Stimulated activated CD4-positive, alpha-beta T cell treated with anti-CD3 and anti-CD28 coated beads, TNF-alpha, amount 100 ng/mL, for 24 hours (primary cell): ENCODE measurements at places on chromosomes 3 and 15.

DNA sequence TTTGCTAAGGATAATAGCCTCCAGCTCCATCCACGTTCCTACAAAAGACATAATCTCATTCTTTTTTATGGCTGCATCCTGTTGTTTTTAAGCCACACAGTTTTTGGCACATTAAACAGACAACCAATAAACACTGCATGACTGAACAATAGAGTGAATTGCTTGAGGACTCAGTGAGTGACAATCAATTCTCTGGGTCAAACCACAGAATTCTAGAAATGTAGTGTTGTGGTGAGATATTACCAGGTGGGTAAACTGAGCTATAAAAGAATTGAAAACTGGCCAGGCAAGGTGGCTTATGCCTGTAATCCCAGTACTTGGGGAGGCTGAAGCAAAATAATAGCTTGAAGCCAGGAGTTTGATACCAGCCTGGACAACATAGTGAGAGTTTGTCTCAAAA is 154.7 kb upstream of the CADPS start:
- no peak for DNase-seq

DNA sequence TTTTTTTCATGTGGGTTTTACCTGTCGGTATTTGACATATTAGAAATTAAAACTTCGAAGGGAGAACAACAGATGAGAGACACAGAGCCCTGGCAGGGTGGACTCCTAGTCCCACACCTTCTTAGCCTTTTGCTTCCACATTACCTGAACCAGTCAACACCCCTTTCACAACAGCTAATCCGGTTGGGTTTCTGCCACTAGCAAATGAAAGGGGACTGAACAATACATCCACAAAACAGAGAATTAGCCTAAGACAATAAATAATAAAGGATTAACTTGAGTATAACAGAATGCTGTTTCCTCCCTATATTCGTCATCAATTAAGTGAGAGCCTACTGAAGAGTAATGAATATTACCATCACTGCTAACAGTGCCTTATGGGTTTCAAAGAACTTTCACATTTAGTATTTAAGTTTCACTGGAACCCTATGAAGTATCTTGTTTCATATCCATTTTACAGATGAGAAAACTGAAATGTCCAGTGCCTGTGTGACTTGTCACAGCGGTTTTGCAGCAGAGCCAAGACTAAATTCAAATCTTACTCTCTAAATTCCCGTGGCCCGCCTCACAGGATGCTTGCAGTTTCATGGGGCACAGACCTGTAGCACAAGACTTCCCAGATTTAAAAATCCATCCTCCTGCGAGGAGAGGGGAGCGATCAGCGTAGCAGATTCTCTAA is 1.0 kb upstream of the RAB8B start:
- no peak for DNase-seq

DNA sequence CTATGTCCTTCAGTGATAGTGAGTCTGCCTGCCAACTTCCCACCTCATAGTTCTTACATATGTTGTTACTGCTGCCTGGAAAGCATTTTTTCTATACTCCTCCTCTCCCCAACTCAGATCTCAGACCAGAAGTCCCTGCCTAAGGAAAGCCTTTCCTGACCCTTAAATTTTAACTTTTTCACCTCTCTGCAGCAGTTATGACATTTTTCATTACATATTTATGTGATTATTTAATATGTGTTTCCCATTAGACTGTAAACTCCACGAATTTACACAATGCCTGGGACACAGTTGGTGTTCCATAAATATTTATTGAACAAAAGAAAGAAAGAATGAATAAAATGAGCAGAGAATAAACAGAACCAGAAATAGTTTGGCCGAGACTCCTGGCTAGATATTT is 125.5 kb downstream of the MITF start:
- DNase-seq = no peak

DNA sequence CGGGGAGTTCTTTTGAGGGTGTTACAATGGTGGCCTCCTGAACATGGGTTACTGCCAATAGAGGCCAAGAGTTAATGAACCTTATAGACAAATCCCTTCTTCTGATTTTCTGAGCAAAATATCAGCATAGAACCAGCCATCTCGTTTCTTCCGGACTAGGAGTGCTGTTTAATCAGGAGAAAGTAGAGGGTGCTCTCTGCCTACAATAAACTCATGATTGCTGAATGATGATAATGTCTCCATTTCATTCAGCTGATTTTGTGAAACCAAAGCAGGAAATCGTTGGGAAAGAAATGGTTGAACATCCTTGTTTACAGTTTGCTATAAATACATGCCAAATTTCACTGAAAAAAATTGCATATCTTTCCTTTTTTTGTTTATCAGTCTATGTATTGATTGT is 142.8 kb upstream of the PLSCR5 start:
- DNase-seq = no peak

GRCh38 chr15:57255751-57256341 is 120.5 kb upstream of the CGNL1 start:
- DNase-seq = no peak

- DNase-seq = no peak
These were observed 14.9 kb downstream of the PLA2G4D start for GRCh38 chr15:42079401-42079908.

GRCh38 chr3:168476360-168476980 is 380.7 kb upstream of the GOLIM4 start:
- DNase-seq = no peak

- DNase-seq = no peak
These were observed 610 bp downstream of the EPHB3 start for GRCh38 chr3:184561913-184562877.

- no peak for DNase-seq
These were observed 161.1 kb upstream of the BCL6 start for GRCh38 chr3:187906416-187906815.

GRCh38 chr15:62164014-62164395 is 1.1 kb downstream of the C2CD4B start:
- DNase-seq = no peak

- DNase-seq = no peak
These were observed 109.1 kb downstream of the PPP2R3A start for GRCh38 chr3:136074546-136075170.

DNA sequence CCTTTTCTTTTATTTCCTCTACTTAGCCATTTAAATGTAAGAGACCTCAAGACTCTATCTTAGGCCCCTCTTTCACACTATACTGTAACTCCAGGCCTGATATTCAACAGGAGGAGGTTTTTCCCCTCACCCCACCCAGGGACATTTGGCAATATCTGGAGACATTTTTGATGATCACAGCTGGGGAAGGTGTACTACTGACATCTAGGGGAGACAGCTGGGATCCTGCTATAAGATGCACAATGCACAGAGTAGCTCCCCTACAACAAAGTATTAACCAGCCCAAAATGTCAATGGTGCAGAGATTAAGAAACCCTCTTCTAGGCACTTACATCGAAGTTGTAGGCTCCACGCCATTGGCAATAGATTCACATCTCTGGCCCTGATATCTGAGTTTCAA is 517.5 kb upstream of the UBE2E2 start:
- no peak for DNase-seq

GRCh38 chr3:27720899-27721716 is 1.0 kb downstream of the EOMES start:
- DNase-seq = no peak

DNA sequence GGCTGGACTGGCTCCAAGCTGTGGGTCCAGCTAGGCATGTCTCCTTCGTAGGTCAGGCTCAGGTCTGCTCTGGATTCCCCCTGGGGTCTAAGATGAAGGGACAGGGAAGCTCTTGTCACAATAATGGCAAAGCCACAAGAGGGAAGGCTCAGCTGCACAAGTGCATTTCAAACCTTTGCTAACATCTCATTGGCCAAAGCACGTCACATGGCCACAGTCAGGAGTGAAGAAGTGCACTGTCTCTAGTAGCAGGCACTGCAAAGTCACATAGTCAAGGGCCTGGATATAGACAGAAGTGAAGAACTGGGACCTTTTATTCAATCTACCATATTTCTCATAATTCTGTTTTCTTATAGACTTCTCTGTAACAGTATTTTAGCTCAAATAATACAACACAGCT is 20.1 kb downstream of the DLEC1 start:
- no peak for DNase-seq

- no peak for DNase-seq
These were observed 271.5 kb downstream of the TLE3 start for GRCh38 chr15:69825941-69826818.

GRCh38 chr15:92098869-92099268 is 245.4 kb downstream of the SLCO3A1 start:
- DNase-seq = no peak

- DNase-seq = no peak
These were observed 243.8 kb upstream of the TLE3 start for GRCh38 chr15:70341566-70341965.

DNA sequence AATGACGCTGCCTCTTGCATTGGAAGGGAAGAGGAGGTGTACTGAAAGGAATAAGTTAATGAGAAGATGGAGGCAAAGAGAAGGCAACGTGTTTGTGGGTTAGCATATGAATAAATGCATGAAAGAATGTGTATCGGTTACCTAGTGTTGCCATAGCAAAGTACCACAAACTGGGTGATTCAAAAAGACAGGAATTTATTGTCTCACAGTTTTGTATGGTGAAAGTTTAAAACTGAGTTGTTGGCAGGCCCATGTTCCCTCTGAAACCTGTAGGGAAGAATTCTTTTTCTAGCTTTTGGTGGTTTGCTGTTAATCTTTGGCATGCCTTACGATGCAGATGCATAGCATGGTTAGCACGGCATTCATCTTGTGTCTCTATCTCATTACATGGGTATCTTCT is 729.9 kb downstream of the MECOM start:
- no peak for DNase-seq
